ENCODE measurements at places on chromosomes 6 and 20. TPM values are rescaled to one million over a fixed set of nuclear protein-coding genes. Genes with fewer than 3 reads are reported as not detected.
A peak's percentile ranks its signal among the peaks of the same experiment; 100 is the strongest.

GRCh38 chr20:41650231-41650948, 32.2 kb upstream of the CHD6 start:
- no peaks in the 10 kb centered on the region for H3K36me3 ChIP-seq
- no peak overlapping the region for H3K4me3 ChIP-seq
- H3K4me1 ChIP-seq: no peaks in the 10 kb centered on the region
- H3K27ac ChIP-seq: no peak overlapping the region

The NR2E1 gene
- total RNA-seq: not detected

DNA sequence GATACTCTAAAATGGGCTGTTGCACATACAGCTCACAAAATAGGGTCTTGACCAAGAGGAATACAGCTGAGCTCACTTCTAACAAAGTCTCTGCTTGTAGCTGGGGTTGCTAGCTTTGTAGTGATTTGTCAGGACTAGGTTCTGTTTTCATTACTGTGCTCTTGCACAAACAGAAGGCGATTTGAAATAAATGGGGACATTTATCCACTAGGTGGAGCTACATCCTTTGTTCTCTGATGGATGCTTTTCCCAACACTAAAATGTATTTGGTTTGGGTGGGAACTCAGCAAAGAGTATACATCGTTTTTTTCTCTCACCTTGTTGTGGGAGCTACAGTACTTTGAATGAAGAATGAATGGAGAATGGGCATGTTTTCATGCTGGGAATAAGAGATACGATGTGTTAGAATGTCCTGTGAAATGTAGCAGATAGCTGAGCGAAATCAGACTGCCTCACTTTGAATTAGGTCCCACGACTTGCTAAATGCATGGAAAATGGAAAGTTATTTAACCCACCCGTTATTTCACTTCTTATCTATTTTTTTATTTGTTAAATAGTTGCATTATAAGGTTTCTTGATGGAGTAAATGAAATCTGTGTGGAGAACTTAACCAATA, 494.7 kb upstream of the MAP3K7 start:
- no peak overlapping the region for H3K4me3 ChIP-seq
- H3K27me3 ChIP-seq: no peaks in the 10 kb centered on the region
- no peaks in the 10 kb centered on the region for H3K36me3 ChIP-seq
- DNase-seq: peak; percentile 14

The SAMD3 gene
- 2.5 TPM for total RNA-seq

DNA sequence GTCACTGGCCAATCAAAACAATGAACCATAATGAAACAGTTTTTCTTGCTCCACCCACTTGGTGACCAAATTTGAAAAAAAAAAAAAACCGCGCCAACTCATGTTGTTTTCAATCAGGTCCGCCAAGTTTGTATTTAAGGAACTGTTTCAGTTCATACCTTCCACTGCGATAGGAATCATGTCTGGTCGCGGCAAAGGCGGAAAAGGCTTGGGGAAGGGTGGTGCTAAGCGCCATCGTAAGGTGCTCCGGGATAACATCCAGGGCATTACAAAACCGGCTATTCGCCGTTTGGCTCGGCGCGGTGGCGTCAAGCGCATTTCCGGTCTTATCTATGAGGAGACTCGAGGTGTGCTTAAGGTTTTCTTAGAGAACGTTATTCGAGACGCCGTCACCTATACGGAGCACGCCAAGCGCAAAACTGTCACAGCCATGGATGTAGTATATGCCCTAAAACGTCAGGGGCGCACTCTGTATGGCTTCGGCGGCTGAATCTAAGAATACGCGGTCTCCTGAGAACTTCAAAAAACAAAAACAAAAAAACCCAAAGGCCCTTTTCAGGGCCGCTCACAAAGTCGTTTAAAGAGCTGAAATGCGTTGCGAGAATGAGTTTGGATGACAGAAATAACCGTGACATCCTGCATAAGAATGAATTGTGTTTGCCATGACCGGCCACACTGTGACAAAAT, 16.7 kb downstream of the HFE start:
- no peaks in the 10 kb centered on the region for H3K36me3 ChIP-seq
- peak overlapping the region; percentile 79 for H3K27ac ChIP-seq
- no peaks in the 10 kb centered on the region for H3K27me3 ChIP-seq
- peak; percentile 98 for DNase-seq
- peaks cover 5% of the 10 kb centered on the region for H3K4me1 ChIP-seq

DNA sequence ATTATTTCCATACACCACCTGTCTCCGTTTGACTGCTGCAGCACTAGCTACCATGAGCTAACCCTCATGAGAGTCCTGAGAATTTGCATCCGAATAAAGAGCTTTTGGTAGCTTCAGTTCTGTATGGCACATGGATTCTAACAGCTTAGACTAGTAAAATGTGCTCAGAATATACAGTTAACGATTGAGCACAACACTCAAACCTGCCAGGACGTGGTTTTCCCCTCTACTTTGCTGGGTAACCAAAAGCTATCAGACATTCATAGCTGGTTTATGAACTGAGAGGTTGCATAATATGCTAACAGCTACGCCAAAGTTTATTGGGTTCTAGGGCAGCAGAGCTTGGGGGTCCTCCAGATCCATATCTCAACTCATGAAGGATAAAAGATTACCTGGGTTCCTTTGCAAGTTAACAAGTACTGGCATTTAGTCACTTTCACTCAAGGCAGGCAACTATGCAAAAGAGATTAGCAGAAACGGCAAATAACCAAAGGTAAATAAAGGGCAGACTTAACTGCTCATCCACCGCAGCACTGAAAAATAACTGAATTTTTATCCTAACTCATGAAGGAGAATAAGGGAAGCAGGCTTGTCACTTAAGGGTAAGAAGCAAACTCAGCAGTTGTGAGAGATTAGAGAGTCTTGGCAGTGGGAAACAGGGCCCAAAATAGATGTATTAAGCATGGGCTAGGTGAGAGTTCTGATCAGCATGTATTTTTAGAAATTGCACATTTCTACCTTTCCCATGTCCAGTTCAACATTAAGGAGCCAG, 29.4 kb downstream of the NUDT3 start:
- peak overlapping the region; percentile 1 for H3K27ac ChIP-seq
- no peak overlapping the region for H3K4me3 ChIP-seq
- peaks cover 11% of the 10 kb centered on the region for H3K4me1 ChIP-seq
- no peak for DNase-seq
- no peaks in the 10 kb centered on the region for H3K27me3 ChIP-seq
- no peaks in the 10 kb centered on the region for H3K36me3 ChIP-seq

DNA sequence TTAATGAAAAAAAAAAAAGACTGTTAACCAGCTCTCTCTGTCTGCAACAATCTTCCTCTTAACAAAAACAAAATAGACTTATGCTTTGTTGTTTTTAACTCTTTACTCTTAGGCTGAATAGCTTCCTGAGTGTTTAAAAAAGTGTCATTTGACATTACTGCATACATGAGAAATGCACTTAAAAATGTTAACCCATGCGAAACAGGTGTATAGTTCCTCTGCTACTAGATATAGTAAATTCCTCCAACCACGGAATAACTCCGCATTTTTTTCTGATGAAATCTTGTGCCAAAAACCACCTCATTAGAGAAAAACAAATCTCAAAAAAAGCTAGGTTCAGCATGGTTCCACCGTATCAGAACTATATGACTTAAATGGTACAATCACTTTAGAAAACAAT, 426.0 kb downstream of the ADGRB3 start:
- H3K27me3 ChIP-seq: no peaks in the 10 kb centered on the region
- DNase-seq: no peak

The TRIM40 gene
- total RNA-seq: not detected

- H3K4me1 ChIP-seq: no peaks in the 10 kb centered on the region
- H3K36me3 ChIP-seq: no peaks in the 10 kb centered on the region
- no peaks in the 10 kb centered on the region for H3K27me3 ChIP-seq
- H3K27ac ChIP-seq: no peak overlapping the region
- no peak for DNase-seq
These were observed 32.0 kb upstream of the PCMTD2 start for GRCh38 chr20:64223526-64224067.

The NMBR gene
- total RNA-seq: not detected

DNA sequence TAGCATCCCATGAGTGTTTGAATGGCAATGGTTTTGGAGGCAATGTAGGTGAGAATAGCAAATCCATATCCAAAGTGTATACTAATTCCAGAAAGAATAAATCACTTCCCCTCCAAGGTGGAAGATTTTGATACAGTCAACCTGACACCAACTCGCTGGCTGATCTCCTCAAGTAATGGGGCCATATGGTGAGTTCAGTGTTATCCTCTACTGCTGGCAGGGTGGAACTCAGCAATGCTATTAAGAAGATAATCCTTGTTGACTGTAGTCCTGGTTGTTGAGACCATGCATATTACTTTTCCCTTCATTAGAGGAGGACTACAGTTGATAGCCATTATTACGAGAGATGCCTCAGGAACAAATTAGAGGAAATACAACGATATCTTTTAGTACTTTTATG, 17.8 kb upstream of the HLA-DQB1 start:
- H3K27me3 ChIP-seq: no peaks in the 10 kb centered on the region
- DNase-seq: peak; percentile 7
- H3K27ac ChIP-seq: peak overlapping the region; percentile 99

DNA sequence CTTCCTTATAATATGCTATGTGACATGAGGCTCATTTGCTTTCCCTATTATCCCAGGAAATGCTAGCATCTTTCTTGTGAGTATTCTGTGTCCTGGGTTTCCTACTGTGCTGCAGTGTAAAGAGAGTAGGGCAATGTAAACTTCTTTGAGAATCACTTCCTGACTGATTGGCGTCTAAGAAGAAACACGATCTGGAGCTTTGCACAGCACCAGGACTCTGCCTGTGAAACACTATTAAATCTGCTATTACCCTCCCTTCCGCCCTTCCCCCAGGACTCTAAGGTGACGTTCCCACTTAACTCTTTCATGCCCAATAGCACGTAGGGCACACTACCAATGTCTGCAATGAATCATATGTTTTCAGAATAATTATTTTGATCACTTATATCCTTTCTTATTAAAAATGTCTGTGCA, 607.3 kb upstream of the CITED2 start:
- no peak overlapping the region for H3K4me3 ChIP-seq
- H3K27me3 ChIP-seq: no peaks in the 10 kb centered on the region
- DNase-seq: no peak
- no peaks in the 10 kb centered on the region for H3K36me3 ChIP-seq

GRCh38 chr6:111524735-111525134, 41.7 kb upstream of the REV3L start:
- no peak overlapping the region for H3K27ac ChIP-seq
- H3K27me3 ChIP-seq: no peaks in the 10 kb centered on the region
- H3K4me1 ChIP-seq: no peaks in the 10 kb centered on the region
- H3K4me3 ChIP-seq: no peak overlapping the region
- no peaks in the 10 kb centered on the region for H3K36me3 ChIP-seq

DNA sequence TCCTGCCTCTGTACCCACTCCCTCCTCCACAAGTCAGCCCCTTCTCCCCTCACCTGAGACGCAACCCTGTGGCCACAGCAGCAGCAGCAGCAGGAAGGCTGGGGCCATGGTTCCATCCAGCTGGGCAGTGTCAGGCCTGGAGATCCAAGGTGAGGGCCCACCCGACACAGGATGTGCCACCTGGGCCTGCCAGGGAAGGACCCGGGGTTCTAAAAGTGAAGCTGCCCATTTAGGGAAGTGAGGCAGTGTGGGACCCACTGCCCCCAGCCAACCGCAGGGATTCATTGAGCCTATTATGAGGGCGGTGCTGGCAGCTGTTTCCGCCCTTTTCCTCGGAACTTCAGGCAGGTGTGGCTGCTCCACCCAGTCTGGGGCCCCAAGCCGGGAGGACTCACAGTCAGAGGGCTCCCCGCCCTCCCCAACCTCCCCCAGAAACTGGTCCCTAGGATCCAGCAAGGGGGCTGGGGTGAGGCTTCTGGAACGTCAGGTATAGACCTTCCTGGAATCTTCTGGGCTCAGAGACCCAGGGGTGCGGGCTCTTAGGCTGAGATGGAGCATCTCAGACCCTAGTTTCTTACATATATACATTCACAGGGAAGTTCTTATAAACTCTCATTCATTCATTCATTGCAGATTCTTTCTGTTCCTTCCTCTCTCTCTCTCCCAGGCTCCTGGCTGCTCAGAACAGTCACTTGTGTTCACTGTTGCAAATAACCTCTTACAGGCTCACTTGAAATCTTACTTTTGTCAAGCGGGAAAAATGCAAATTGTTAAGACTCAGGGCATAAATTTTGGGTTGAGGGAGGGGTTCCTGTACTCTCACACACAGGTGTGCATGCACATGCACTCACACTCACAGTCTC, at the start of gene TREML2:
TREML2 (minus strand) TSS at position 249 of the 863 bp plus-strand sequence; CDS start at position 108, 141 bp downstream.
- peaks cover 68% of the 10 kb centered on the region for H3K4me1 ChIP-seq
- H3K27ac ChIP-seq: peak within 1 kb of the TSS; percentile 94
- H3K27me3 ChIP-seq: no peaks in the 10 kb centered on the region
- H3K36me3 ChIP-seq: peaks cover 25% of the 10 kb centered on the region

The ISM1 gene
- not detected for total RNA-seq

The HLA-DRB1 gene
- total RNA-seq: 559 TPM

DNA sequence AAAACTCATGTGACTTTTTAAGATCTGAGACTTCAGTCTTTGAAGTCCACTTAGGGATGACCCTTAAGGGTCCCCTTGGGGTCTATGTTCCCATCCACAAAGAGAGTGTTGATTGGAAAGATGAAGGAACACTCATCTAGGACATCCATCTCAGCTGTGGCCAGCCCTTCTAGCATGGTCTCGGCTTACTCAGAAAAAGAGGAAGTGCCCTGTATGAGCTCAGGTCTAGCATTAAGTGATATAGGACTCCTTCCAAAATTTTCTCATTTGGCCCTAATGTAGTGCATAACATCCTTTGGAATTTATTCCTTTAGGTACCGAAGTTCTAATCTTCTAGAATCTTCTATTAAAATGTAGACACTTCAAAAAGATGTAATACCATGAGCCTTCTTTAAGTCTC, 77.4 kb downstream of the NDUFAF5 start:
- H3K27me3 ChIP-seq: no peaks in the 10 kb centered on the region
- H3K4me1 ChIP-seq: no peaks in the 10 kb centered on the region
- H3K4me3 ChIP-seq: no peak overlapping the region
- DNase-seq: no peak

DNA sequence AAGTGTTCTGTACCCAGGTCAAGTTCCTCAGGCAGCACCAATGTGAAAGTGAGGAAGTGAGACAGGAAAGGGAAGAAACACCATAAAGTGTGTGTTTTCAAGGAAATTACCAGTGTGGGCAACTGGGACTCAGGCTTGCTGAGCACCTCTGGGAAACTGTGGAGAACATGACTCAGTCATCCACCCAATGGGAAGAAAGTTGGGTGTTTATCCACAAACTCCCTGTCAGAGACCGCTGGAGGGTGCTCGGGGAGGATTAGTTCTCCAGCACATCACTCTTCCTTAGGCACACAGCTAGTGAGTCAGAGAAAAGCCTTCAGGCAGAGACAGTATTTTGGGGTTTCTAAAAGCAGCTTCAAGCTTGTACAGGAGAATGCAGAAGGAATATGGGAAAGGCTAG, 93.6 kb downstream of the PCSK2 start:
- H3K4me1 ChIP-seq: no peaks in the 10 kb centered on the region
- no peak overlapping the region for H3K27ac ChIP-seq
- H3K27me3 ChIP-seq: peaks cover 7% of the 10 kb centered on the region
- no peak overlapping the region for H3K4me3 ChIP-seq

The HLA-DRB5 gene
- total RNA-seq: 174 TPM

- H3K27ac ChIP-seq: no peak overlapping the region
- peaks cover 7% of the 10 kb centered on the region for H3K4me1 ChIP-seq
- no peaks in the 10 kb centered on the region for H3K36me3 ChIP-seq
- no peaks in the 10 kb centered on the region for H3K27me3 ChIP-seq
- H3K4me3 ChIP-seq: no peak overlapping the region
These were observed 130.1 kb upstream of the TNFAIP3 start for GRCh38 chr6:137736911-137737310.

All from B cell (primary cell).